ENCODE measurements at places on chromosomes 2 and 18.

DNA sequence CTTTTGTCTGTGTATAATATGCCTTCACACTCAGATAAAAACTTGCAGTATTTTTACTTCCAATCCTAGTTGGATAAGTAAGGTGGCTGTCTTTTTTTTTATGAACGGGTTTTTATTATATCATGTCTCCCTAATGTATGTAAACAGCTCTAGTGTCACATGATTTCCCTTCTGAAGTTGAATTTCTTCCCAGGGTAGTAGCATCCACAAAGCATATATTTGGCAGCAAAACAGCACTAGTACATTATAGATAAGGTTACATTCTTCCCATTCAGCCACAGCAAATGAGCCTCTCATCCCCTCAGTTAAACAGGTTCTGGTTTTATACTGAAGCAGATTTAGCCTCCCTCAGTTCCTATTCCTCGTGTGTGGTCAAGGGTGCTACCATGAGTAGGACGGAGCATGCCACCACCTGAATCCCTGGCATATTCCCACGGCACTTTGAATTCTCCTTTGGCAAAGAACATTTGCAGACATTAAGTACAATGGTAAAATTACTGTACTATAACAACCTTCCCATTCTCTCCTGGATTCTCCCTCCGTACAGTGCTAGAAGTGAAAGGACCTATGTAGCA lies 15.4 kb upstream of the DTNA start:
- DNase-seq = no peak

GRCh38 chr2:197416268-197416667 lies 18.6 kb downstream of the SF3B1 start:
- no peak for DNase-seq

GRCh38 chr2:170464268-170464667 lies 250.9 kb upstream of the SP5 start:
- DNase-seq = no peak

- DNase-seq = no peak
Observed at GRCh38 chr2:184654945-184655344, 56.6 kb downstream of the ZNF804A start.

DNA sequence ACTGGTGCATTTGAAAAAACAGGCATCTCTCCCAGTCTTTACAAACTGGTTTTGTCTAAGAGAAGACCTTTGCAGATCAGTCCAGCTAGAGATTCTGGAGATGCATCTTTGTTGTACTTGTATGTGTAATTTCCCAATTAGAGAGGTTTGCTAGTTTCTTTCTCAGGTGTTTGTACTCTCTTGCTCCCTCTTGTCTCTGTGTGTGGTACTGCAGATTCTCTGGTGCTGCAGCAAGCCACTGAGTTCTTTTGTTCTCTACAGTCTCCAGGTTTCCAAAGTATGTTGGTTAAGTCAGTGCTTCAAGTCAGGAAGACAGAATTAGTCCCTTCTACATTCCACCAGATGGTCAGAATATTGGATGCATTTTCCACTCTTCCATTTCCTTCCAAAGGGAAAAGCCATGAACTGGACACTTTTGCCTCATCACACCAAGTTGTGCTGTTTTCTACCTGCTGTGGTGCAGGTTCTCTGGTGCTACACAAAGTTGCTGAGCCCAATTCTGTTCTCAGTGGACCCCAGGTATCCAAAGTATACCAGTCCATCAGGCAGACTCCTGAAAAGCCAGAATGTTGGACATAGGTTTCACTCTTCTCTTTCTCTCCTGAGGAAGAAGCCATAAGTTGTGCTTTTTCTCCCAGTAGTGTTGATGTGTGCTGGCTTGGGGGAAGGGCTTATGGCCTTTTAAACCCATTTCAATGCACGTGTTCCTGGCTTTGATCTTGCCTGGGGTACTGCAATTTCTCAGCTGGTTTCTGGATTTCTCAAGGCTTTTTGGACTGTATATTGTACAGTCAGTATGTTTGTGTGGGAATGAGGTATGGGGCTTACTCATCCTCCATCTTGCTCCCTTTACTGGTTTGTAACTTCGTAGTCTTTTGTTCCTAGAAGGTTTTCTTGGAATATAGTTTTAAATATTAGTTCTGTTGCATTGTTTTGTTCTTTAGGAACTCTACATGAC lies 29.8 kb downstream of the EPC2 start:
- DNase-seq = no peak
